ENCODE measurements at places on chromosomes 12 and 14.

DNA sequence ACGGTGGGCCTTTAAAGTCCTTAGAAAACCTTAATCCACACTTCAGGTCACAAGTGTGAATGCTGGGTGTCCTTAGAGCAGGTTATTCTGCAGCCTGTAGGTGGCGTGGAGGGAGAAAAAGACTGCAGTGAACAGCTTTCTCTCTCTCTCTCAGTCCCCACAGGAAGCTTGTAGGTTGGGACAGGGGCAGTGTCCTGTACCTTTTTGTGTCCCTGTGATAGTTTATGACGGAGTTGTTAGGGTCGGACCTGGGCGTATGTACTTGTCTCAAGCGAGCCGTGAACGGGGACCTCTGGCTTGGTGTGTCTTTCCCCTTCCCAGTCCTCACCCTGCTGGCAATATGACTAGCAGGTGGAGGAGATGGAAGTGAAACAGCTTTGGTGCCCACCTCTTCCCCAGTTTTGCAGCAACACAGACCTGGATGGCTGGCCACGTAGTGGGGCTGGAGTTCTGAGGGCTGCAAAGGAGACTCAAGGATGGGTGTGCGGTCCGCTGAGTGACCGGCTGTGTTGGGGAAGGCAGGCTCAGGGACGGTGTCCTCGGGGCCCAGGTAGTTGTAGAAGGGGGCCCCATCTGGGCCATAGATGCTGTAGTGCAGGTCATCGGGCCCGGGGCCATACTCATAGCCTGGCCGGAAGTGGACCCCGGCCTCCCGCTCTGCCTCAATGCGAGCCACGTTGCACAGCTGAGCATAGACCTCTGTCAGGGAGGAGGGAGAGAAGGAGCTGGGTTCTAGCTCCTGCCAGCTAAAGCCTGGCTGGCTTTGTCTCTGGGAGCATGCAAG lies 8.9 kb downstream of the ISCA2 start:
- no peak for DNase-seq

GRCh38 chr14:101109981-101110728 lies 206.6 kb upstream of the RTL1 start:
- no peak for DNase-seq

GRCh38 chr14:26984311-26985177 lies 386.7 kb upstream of the NOVA1 start:
- no peak for DNase-seq

DNA sequence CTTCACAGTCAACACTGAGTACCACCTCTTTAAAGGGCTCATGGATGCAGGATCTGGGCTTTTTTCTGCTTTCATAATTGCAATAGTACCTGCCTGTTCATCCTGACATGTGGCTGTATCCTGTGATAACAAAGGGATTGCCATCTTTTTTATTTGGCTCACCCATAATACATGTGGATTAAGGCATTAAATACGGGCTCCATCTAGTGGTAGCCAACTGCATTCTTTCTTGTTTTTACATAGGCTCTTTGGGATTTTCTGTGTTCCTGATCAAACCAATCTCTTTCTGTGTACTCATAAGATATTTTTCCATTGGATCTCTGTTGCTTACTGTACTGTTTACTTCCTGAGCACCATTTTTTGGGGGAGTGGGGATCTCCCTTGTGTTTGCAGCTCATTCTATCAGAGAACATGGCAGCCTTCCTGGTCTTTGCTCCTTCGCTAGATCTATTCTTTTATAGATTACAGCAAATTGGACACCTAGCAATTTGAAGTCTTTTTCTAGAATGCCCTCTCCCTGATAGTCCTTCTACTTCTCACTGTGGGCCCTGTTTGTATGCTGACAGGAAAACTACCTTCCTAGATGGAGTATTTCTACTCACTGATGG lies 723.4 kb upstream of the MDGA2 start:
- DNase-seq, result no peak

DNA sequence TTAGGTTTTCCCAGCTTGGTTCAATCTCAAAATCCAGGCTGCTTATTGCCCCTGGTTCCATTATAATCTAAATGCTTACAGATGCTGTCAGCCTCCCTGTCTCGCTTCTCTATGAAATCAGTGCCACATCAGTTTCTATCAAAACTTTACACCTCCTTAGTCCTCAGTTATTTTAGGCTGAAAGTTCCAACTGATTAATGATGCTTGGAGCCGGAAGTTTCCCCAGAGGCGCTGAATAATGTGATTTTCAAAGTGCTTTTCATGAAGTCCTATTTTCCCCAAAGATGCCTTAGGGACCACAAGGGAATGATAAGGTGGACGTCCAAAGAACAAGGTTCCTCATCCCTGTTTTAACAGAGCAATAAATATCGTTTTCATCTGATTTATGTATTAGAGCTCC lies 262.4 kb upstream of the RMST start:
- no peak for DNase-seq

- DNase-seq, result no peak
These were observed 336.5 kb downstream of the FSCB start for GRCh38 chr14:44170556-44170955.

DNA sequence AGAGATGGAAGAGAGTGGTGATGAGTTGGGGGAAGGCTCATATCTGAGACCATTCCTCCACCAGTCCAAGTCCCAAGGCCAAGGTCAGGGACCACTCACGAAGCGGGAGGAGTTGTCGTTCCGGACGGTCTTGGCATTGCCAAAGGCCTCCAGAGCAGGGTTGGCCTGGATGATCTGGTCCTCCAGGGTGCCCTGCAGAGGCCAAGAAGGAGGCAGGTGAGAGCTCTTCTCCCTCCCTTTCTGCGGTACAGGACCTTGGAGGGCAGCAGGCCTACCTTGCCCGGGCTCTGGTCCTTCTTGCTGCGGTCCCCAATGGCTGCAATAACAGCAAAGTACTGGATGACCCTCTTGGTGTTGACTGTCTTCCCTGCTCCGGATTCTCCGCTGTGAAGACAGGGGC lies 4.0 kb downstream of the MYH7 start:
- no peak for DNase-seq

GRCh38 chr12:104012331-104012730 lies 37.7 kb downstream of the GLT8D2 start:
- no peak for DNase-seq

- no peak for DNase-seq
These were observed 20.9 kb downstream of the RNASE9 start for GRCh38 chr14:20539906-20540305.

DNA sequence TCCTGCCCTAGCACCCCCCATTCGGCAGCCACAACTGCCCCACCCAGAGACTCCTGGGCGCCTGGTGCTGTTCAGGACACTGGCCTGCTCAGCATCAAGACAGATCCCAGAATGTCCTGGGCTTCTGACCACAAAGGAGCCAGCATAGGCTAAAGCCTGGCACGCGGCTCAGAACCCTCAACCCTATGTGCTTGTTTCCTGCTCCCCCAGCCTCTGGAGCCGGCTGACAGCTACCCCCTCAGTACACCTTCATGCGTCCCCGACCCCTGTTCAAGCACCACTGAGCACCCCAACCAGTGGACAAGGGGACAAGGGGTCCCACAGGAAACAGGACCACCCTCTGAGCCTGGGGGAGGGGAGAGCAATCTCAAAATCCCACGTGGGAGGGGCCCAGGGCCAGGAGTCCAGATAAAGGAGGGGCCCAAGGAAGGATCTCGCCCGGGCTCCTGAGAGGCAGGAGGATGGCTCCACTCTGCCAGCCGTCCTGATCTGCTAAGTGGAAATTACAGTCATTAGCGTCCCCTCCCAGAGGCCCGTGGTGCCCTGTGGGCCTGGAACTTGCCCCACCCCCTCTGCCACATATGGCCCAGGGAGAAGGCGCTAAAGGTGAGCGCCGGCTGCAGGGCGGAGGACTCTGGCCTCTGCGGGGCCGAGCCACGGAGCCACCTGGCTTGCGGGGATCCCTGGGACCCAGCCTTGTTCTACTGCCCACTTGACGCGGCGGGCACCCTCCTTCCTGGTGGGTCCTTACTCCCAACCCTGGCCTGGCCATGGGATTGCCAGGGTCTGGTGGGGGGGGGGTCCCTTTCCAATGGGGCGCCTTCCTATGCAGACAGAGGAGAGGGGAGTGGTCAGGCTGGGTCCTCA lies 27.2 kb upstream of the GPR132 start:
- DNase-seq, result no peak

DNA sequence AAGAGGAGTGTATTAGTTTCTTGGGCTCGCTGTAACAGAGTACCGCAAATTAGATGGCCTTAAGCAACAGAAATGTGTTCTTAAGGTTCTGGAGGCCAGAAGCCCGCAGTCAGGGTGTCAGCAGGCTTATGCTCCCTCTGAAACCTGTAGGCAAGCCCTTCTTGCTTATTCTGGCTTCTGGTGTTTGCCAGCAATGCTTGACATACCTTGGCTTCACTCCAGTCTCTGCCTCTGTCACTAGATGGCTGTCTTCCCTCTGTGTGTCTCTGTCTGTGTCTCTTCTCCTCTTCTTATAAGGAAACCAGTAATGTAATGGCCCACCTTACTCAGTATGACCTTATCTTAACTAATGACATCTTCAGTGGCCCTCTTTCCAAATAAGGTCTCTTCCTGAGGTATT lies 85.1 kb downstream of the DERA start:
- DNase-seq, result no peak

DNA sequence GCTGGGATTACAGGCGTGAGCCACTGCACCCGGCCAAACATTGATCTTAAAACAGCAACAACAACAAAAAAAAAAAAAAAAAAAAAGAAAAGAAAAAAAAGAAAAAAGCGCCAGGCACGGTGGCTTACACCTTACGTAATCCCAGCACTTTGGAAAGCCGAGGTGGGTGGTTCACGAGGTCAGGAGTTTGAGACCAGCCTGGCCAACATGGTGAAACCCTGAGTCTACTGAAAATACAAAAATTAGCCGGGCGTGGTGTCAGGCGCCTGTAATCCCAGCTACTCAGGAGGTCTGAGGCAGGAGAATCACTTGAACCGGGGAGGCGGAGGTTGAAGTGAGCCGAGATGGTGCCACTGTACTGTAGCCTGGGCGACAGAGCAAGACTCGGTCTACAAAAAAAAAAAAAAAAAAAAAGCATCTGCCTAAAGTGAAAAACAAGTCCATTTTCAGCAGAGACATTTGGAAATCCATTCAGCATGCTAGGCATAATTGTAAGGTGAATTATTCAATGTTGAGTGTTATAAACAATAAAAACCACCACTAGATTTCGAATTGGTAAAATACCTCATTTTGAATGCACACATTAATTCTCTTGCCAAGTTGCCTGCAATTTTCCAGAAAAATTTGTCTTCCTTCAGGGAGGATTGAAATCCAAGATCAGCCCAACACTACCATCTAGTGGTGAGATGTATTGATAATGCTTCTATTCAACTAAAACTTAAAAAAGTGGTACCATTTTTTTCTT lies 8.0 kb upstream of the CERS5 start:
- DNase-seq, result no peak

DNA sequence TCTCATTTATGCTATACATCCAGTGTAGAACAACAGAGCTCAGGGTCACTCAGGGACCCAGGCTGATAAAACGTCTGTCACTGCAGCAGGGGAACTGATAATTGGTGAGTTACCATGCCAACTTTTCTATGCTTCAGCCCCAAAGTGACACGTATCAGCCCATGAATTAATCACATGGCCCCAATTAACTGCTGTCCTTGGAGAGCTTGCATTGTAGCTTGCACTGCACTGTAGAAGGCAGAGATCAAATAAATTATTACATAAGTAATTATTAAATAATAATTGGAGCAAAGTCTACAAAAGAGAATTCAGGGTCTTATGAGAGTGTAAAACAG lies 144.6 kb downstream of the SUDS3 start:
- no peak for DNase-seq

GRCh38 chr12:45407981-45408728 lies 192.3 kb downstream of the ANO6 start:
- DNase-seq, result no peak

DNA sequence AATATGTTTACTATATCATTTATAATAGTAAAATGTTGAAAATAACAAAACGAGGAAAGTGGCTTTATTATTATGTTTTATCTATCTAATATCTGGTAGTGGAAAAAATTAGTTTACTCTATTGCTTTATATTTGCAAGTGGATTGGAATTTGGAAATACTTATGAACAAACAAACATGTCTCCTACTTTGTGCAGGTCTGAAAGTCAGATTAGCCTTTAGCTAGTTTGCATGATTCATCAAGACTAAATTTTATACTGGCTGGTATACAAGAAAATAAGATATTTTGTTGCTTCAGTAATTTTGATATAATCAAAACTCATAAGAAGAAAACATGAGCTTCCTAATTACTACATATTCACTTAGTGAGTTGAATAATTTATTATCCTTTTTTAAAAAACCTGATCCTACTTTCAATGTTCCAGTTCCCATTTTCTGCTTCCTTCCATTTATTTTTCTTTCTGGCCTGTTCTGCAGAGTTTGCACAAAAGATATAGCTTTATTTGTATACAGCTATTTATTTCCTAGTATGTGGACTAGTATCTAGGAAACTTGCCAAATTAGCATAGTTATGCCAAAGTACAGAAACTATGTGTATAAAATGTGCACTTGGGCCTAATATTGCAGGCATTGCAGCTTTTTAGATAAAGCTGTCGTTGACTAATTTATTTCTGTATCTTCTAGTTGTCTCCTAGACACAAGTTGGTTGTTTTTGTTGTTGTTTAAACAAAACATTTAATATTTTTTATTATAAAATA lies 122.0 kb downstream of the AKAP6 start:
- DNase-seq, result no peak

- no peak for DNase-seq
These were observed 474.1 kb upstream of the PRICKLE1 start for GRCh38 chr12:43063650-43064049.

DNA sequence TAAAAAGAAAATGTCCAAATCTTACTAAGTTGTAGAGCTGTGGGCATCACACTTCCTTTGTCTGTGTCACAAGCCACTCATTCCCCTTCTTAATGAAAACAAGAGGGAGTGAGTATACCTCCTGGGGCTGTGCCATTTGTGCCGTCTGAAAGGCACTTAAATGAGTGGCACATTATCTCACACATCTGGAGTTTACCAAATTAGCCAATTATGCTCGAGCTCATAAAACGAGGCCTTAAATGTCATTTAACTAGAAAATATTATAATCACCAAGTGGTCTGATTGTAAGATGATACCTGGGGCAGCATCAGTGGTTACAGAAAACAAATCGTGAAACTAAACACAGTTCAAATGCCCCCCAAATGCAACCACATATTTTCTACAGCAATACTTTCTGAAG lies 146.1 kb downstream of the PAX9 start:
- DNase-seq, result no peak

Data from CD4-positive, alpha-beta T cell treated with Interleukin-4 for 1 hour (primary cell).